Stimulated activated CD8-positive, alpha-beta memory T cell treated with anti-CD3 and anti-CD28 coated beads, Interleukin-12 subunit alpha, Interleukin-12 subunit beta, amount 100 ng/mL, for 4 hours (primary cell): ENCODE measurements at places on chromosomes 5 and 9.

DNA sequence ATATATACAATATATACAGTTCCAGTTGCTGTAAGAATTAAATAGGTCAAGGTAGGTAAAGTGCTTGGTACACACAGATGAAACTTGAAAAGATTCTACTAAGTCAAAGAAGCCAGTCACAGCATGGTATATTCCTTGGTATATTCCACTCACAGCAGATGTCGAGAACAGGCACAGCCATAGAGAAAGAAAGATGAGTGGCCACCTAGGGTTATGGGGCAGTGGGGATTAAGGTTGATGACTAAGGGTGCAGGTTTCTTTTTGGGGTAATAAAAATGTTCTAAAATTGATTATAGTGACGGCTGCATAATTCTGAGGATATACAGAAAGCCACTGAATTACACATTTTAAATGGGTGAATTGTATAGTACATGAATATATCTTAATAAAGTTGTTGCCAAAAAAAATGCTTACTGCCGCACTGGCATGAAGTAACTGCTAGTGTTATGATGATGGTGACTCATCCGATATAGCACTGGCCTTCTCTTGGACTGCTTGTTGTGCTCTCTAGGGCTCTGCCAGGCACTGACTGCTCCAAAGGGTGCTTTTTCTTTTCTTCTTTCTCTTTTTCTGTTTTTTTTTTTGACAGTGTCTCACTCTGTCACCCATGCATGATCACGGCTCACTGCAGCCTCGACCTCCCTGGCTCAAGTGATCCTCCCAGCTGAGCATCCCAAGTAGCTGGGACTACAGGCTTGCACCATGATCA lies 23.5 kb downstream of the TBC1D2 start:
- DNase-seq = no peak

DNA sequence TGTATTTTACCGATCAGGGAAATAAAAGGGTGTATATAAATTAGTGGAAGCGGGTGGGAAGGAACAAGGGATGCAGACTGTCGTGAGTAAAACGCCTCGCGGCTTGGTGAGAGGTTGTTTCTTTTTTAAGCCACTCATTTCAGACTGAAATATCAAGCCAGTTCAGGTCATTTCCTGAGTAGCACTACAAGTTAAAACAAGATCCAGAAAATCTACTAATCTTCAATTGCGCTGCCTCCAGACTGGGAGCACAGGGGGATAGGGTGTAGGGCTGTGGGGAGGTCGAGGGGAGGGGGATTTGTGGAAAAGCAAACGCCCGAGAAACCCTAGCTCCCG lies 140.8 kb downstream of the TSSK1B start:
- DNase-seq = no peak

- no peak for DNase-seq
Observed at GRCh38 chr5:72255237-72255636, 64.8 kb downstream of the MRPS27 start.

DNA sequence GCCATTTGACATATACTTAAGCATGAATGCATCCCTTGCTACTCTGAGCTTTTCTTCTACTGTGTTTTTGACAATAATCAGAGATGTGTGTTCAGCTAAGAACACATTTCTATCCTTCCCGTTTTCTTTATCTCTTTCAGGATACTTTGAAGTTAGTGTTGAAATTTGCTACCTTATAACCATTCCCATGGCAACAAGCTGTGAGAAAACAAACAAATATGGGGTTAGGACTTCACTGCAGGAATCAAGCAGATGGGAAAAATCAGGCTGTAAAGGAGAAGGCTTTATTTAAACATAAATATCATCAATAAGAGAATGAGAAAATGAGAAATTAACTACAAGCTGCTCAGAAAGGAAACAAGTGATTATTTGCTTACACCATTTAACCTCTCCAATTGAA lies 35.2 kb downstream of the ZCCHC9 start:
- no peak for DNase-seq

- no peak for DNase-seq
Observed at GRCh38 chr5:139901986-139902385, 106.4 kb downstream of the PSD2 start.
